ENCODE measurements at places on chromosomes 1 and 21.

- no peak for DNase-seq
These were observed 59.6 kb downstream of the RGS21 start for GRCh38 chr1:192376374-192376773.

GRCh38 chr1:94265011-94265422 lies 27.6 kb upstream of the ARHGAP29 start:
- DNase-seq: no peak

DNA sequence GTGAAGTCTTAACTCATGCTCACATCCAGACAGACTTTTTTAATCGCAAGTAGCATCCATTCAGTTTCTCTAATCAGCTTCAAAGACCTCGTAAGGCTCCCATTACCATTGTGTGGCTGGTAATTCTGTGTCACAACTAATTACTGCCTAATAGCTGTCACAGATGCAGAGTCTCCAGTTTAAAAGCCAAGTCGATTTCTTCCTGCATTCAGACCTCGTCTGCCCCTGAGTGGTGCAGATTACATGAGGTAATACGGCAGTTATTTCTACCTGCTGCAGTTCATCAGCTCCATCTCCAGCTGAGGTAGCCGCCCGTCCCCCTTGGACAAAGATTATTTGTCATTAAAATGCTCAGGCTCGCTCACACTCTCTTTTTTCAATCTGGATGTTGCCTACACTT lies 34.4 kb upstream of the OLIG2 start:
- no peak for DNase-seq

DNA sequence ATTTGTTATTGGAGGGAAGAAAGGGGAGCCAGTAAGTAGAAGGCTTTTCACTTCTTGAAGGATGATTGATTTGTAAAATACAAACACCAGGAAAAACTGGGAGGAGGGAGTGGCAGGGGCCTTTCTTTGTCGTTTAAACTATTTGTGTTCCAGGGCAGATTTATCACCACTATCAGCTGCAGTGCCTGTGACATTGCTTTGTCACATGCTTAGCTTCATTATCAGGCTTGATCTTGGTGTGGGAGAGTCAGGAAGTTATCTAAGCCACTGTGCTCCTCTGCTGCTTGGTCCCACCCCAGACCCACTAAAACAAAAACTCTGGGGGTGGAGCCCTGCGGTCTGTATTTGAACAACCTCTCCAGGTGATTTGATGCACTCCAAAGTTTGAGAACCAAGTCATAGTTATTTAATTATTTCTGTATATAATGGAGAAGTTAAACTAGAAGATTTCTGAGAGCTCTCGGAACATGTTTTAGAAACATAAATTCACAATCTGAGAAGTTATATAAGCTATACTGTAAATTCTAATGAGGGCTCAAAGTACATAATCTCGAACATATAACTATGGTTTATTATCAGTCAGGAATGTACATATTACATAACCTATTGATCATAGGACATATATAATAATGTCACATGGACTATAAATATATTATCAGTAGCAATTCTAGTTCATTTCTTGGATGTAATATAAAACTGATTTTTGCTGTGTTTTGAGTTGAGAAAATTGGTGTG lies 87.9 kb downstream of the CDC14A start:
- DNase-seq: peak; percentile 77

GRCh38 chr1:181392613-181393220 lies 90.6 kb upstream of the CACNA1E start:
- DNase-seq: no peak

GRCh38 chr1:67941155-67941554 lies 107.9 kb upstream of the GNG12 start:
- no peak for DNase-seq

DNA sequence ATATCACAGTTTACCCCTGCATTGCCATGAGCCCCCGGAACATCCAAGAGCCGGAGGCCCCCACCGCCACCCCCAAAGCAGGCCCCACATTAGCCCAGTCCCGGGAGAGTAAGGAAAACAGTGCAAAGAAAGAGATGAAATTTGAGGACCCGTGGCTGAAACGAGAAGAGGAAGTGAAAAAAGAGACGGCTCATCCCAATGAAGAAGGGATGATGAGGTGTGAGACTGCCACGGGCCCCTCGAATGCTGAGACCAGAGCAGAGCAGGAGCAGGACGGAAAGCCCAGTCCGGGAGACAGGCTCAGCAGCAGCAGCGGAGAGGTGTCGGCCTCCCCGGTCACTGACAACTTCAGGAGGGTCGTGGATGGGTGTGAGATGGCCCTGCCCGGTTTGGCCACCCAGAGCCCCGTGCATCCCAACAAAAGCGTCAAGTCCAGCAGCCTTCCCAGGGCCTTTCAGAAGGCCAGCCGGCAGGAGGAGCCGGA lies 532.4 kb downstream of the KIF26B start:
- DNase-seq: no peak

DNA sequence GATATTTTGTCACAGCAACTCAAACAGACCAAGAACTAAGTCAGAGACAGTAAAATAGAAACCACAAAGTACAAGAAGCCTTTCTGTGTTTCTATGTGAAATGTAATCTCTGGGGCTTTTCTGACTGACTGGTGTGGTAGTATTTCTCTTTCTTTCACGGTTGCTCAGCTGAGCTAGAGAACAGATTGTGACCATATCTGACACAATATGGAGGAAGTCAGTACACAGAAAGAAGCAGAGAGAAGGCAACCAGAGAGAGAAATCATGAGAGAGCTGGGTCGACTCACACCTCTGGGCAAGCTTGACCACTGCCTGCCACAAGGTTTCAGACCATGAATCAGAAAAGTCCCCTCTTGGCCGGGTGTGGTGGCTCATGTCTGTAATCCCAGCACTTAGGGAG lies 208.9 kb upstream of the GREM2 start:
- no peak for DNase-seq

- DNase-seq: no peak
These were observed 154.1 kb downstream of the TRABD2B start for GRCh38 chr1:47843059-47843458.

GRCh38 chr1:237861944-237862343 lies 28.8 kb downstream of the ZP4 start:
- DNase-seq: no peak

DNA sequence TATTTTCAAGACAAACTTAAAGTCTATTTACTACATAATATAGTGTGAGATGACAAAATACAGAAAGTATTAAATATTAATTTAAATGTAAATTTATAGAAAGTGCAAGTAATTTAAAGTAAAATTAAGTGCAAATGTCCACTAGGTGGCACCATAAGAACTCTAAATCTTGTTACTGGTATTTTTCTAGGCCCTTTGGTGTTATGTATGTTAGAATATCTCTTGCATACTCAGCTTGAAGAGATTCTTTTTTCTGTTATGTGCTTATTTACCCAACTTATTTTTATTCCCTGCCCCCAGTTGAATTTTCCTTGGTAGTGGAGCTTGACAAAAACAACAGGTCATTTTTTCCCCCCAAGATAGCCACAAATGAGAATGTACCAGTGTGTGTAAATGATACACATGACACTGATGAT lies 71.5 kb downstream of the RPS6KC1 start:
- peak; percentile 47 for DNase-seq

GRCh38 chr1:214259353-214259977 lies 21.5 kb upstream of the SMYD2 start:
- DNase-seq: no peak

GRCh38 chr1:201557572-201557958 lies 18.6 kb downstream of the NAV1 start:
- no peak for DNase-seq

DNA sequence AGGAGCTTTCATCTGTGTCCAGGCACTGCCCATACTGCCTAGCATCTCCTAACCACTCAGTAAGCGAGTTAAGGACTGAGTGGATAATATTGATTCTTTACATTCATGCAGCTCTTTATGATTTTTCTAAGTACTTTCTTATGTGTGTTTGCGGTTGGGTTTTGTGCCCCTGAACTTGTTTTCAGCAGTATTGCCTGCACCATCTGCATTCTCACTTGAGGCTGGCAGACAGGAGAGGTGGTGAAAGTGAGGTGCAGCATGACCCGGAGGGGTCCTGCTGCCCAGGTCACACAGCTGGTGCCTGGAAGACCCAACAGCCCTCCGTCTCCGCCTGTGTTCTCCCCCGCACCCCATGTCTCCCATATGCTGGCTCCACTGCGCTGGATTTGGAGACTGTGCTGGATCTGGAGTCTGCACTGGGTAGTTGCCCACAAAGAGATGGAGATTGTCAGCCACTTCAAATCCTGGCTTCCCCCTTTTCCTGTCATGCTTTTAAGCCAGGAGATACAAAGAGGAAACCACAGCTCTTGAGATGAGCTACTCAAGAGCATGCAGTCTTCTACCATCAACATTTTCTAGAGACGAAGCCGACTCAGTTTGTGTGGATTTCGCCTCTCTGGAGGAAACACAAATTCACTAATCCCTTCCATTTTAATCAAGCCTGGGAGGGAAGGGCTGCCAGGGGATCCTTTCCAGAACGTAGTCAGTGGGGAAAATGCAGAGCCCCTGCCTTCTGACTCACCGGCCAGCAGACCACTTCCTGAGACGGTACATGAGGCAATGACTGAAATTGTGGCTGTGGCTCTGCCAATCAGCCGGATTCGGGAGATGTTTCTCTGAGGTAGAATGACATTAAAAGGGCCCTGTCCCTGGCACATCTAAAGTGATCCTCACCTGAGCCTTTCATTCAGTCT lies 71.7 kb upstream of the ANGPTL1 start:
- peak; percentile 13 for DNase-seq

DNA sequence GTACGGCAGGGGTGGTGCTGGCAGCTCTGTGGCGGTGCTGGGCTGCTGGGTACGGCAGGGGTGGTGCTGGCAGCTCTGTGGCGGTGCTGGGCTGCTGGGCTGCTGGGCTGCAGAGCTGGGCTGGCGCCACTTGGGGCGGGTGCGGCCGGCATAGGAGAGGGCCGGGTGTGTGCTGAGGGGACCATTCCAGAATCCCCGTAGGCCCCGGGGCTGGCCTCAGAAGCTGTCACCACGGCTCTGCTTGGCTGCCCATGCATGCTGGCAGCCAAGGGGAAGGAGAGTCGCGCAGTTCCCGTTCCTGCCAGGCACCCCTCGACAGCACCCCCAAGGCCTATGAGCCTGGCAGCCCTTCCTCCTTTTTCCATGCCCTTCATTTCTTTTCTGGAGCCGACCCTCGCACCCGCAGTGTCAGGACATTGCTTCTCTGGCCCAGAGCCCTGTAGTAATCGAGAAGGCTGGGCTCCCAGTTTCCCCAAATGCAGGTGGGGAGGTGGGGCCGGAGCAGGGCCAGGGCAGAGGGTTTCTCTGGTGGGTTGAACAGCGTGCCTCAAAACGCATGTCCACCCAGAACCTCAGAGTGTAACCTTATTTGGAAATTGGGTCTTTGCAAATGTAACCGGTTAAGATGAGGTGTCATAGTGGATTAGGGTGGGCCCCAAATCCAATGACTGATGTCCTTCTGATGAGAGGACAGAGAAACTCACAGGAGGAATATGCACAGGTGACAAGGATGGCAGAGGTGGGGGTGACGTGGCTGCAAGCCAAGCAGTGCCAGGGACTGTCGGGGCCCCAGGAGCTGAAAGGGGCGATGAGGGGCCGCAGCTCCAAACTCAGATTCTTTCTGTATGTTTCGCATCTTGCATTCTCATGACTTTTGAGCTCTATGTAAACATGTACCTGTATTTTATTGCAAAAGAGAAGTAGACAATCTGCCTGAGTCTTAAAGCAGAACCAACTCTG lies 71.0 kb upstream of the ACTRT2 start:
- no peak for DNase-seq

GRCh38 chr1:28887419-28887834 lies 26.9 kb upstream of the EPB41 start:
- peak; percentile 46 for DNase-seq

DNA sequence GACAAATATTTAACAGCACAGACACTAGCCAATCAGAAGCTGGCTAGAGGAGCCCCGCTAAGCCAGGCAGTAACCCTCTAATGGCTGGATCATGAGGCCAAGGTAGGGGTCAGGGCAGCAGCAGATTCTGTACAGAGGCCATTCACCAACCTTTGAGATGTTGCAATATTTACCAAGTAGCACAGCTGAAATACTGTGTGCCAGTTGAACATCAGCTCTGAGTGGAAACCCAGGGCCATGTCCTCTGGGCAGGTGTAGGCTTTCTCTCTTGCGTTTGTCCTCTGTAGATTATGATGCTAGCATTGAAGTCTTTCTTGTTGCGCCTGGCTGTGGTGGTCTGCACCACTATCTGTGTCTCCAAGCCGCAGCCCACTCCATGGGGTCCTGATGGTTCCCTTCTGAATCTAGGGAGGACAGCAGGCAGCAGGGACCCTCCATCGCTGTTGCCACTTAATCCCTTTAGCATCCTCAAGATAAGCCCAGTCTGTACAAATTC lies 2.5 kb upstream of the COG2 start:
- no peak for DNase-seq

- DNase-seq: no peak
These were observed 65.6 kb downstream of the COP1 start for GRCh38 chr1:176141449-176141848.

DNA sequence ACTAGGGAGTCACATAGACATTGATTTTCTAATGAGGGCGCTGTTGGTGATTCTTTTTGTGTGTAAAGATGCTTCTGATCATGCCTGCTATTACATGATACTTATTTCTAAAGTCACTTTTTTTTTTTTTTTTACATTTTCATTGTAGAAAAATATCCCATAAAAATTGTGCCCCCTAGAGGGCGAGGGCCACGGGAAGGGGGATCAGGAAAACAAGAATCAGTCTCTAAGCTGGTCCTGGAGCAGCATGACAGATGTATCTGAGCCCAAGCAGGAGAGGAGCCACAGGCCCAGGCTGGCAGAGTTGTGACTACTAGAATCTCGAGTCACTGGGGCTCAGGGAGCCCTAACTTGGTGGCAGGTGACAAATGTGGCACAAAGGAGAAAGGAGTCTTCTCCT lies 28.1 kb downstream of the ZSCAN20 start:
- no peak for DNase-seq

GRCh38 chr1:91513160-91513559 lies 12.5 kb downstream of the CDC7 start:
- no peak for DNase-seq

GRCh38 chr1:158011714-158012113 lies 18.3 kb downstream of the KIRREL1 start:
- no peak for DNase-seq

DNA sequence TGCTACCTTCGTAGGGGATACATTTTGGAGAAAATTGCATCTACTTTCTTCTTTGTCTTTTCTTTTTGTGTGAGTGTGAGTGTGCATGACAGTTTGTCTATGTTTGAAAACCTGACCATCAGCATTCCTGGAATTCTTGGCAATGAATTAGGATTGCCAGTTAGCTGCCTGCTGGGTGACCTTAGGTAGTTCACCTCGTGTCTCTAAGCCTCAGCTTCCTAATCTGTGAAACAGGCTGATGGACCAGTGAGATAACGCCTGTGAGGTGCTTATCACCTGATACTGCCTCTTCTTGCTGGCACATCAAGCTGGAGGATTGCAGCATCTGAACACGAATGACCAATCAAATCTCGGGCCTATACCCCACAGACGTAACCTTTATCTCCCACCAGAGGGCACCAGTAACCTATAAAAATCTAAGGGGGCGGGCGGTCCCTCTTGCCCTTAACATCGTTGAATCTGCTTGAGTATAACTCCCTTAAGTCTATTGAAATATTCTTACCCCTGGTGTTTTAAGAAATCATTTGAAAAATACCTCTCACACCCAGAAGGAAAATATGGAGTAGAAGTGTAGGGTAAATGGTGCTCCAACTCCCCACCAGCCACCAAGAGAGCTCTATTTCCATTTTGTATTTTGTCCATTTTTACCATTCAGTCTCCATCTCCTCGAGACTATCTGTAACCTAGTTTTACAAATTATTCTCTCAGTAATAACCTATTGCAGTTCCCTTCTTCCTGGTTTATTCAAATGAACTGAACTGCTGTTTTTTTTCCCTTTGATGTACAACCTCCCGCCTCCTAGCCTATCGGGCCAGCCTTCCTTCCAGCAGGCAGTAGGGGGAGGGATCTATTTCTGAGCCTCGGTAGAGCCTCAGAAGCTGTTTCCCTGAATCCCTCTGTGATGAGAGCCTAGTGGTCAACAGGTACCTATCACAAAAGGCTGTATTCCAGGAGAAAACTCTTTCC lies 49.7 kb downstream of the MDM4 start:
- peak; percentile 91 for DNase-seq
